ENCODE measurements at places on chromosomes 5 and 9. TPM values are rescaled to one million over a fixed set of nuclear protein-coding genes. Genes with fewer than 3 reads are reported as not detected.

GRCh38 chr5:125232779-125233230 is 486.4 kb upstream of the ZNF608 start:
- no peak for DNase-seq

DNA sequence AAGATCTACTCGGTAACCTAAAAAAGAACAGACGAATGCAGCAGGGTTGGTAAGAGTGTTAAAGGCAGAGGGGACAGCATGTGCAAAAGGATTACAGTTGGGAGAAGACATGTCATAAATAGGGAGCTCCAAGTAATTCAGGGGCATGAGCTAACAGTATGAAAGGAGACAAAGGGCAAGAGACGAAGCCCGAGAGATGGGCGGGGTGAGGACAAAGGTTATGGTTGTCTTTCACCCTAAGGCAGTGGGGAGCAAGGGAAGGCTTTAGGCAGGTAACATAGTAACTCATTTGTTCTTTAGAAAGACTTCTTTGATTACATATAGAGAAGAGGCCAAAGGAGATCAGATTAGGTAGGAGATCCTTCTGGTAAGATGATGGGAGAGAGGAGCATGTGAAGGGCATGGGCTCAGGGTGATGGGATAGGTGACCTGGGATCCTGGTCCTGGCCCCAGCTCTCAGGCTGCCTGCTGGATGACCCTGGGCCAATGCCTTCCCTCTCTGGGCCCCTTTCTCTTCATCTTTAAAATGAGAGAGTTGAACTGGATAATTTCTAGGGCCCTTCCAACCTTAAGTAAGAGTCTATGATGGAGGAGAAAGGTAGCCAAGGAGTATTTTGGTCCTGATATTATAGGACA is 19.5 kb downstream of the MORN5 start:
- no peak for DNase-seq

DNA sequence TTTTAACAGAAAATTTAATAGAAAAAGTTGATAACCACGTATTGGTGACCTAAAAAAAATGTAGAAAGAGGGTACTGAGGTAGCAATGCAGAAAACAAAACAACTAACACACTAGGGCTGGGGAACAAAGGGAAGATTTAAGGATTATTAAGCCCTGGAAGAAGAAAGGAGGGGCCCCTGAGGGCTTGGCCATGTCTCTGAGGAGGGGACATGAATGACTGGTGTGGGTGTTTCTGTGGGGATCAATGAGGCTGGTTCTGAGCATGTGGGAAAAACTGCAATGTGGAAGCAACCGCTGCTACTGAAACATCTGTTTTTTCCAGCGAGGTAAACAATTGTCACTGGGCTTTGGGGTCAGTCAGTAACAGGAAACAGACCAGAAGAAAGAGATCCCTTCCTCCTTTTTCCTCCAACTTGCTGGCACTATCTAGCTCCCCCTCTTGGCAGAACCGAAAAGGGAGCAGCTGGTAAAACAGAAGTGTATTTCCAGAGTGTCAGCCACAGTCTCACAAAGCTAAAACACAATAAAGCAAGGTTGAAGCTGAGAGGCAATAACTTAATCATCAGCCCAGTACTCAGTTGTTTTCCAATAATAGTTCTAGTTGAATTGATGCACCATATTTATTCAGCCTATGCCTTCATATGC is 48.3 kb downstream of the ATPSCKMT start:
- DNase-seq: no peak

DNA sequence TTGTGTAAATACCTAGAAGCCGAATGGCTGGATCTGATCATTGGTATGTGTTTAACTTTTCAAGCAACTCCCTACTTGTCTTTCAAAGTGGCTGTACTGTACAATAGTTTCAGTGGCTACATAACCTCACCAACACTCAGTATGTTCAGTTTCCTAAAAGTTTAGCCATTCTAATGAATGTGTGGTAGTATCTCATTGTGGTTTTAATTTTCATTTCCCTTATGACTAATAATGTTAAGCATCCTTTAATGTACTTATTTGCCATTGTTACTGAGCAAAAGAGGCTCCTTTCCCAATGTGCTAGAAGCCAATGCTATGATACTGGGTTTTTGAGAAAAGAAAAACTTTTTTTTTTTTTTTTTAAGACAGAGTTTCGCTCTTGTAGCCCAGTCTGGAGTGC is 27.8 kb upstream of the ALDOB start:
- DNase-seq: no peak

- DNase-seq: no peak
These were observed 72.5 kb downstream of the PHF2 start for GRCh38 chr9:93648836-93649235.

Gene SPATA31A3
- not detected for total RNA-seq

Gene C5
- total RNA-seq: 2.9 TPM

DNA sequence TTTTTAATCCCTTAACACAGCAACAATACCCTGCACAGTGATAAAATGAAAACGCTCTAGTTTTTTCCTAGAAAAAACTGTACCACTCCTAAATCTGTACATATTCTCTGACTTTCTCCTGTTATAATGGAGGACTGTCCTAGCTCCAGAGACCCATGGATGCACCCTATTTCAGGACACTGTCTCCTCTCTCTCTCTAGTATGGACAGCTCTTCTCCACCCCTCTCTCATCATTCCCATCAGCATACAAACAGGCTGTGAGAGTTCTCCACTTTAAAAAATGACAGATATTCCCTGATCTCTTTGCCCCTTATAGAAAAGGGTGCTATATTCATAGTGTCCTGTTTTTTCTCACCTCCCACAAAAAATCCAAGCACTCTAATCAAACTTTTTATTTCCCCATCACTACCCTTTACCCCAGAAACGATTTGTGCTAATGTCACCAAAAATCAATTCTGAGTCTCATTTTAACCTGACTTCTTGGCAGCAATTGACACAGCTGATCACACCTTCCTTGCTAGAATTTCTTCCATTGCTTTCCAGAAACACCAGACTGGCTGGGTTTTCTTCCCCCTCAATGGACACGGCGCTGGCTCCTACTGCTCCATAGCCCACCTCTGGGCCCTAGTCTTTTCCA is 20.7 kb downstream of the ZNF608 start:
- no peak for DNase-seq

- no peak for DNase-seq
These were observed 65.2 kb upstream of the RNU6ATAC start for GRCh38 chr9:134229466-134230091.

DNA sequence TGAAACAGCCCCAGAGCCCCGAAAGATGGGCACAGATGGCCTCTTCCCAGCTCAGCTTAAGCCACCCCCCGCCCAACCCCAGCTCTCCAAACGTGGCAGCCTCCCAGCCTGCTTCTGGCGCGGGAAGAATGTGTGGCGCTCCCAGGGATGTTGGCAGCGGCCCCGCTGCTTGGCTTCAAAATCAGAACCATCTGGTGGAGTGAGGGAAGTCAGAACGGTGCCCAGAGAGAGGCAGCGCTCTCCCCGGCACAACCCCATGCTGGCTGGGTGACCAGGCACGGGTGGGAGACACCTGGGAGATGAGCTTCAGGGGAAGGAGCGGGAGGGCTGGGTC is 72.7 kb upstream of the ORM1 start:
- DNase-seq: no peak

DNA sequence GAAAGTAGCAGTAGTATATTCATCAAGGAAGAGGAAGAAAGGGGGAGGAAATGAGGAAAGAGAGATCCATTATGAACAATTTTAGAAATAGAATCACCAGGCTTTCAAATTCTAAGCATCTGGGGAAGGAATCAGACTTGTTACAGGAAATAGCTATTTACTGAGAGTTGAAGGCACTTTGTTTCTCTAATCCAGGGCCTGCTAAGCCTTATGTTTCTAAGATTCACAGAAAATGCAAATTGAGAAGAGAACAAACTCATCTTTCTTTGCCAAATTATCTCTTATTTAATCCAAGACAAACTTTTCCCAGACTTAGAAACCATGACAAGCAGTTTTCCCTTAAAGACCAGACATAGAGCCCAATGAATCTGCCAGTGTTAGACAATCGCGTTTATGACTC is 528.0 kb upstream of the NMUR2 start:
- DNase-seq: no peak

DNA sequence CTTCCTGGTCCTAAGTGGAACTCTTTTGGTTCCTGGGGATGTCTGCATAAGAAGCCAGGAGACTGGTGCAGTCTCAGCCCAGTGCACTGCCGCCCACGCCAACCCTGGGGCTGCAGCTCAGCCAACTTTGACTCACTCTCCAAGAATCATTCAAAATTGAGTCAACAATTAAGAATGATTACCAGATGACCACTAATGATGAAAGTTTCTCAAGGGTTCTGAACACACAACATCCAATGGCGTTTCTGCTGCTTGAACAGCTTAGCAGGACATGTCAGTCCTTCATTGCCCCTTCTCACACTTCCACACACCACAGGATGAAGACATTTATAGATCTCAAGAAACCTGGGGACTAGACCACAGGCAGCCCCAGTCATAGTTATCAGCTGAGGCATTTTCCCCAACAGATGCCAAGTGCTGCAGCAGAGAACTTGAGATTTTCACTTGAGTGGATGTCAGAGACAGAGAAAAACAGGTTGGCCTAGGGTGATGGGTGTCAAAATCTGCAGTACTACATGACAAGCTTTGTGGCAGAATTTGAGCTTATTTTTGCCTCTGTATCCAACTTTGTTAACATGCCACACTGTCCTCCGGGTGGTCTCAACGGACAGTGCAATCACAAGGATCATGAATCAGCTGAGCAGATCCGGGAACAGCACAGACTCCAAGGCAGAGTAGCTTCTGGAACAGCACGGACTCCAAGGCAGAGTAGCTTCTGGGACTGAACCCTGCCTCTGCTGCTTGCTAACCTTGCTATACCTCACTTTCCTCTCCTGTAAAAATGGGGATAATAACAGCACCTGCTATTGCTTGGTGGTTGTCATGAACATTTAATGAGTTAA is 356.1 kb downstream of the SPOCK1 start:
- DNase-seq: peak; percentile 28

Gene SPINK4
- total RNA-seq: 12.0 TPM

- peak; percentile 70 for DNase-seq
These were observed 837 bp downstream of the UIMC1 start for GRCh38 chr5:177005619-177006264.

- no peak for DNase-seq
These were observed 157.2 kb upstream of the ISL1 start for GRCh38 chr5:51225789-51226742.

Gene ST8SIA4
- total RNA-seq: 7.8 TPM

DNA sequence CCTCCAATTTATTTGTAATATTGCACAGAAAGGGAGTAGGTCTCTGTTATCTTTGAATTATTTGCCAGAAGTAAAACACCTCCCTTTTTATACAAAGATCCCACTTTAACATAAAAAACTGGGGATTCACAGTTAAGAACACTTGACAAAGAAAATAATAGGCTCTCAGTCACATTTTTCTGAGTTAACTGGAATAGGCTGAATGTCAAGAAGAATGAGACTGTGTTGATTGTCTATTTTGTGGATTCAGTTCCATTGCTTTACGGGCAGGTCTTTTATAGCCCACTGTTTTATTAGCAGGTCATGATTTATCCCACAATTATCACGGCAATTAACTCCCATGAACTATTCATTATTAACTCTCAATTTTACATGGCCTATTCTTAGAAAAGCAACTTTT is 427.4 kb downstream of the CTNND2 start:
- no peak for DNase-seq

- DNase-seq: no peak
These were observed 96.1 kb upstream of the APC start for GRCh38 chr5:112641515-112642110.

- DNase-seq: peak; percentile 11
These were observed 1.8 kb downstream of the OLFML2A start for GRCh38 chr9:124778575-124779367.

Gene GLRA1
- 2.7 TPM for total RNA-seq

Gene CXCL14
- total RNA-seq: 3.1 TPM

- no peak for DNase-seq
These were observed 65.0 kb downstream of the CEMIP2 start for GRCh38 chr9:71703172-71703872.

DNA sequence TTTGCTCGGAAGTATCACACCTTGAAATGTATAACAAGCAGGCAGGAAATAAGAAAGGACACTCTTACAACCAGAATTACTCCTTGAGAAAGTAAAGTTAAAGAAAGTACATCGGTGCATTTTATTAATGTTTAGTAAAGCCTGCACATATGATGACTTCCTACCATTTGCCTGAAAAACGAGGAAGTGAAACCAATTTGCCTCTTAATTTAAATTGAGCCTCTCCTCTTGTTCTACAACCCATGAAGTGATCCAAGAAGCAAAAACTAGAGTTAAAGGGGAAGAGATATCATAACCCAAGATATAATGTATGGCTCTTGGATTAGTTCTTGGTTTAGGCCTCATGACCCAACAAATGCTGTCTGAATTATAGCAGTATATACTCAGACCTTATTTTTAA is 95.6 kb downstream of the GNAQ start:
- no peak for DNase-seq

DNA sequence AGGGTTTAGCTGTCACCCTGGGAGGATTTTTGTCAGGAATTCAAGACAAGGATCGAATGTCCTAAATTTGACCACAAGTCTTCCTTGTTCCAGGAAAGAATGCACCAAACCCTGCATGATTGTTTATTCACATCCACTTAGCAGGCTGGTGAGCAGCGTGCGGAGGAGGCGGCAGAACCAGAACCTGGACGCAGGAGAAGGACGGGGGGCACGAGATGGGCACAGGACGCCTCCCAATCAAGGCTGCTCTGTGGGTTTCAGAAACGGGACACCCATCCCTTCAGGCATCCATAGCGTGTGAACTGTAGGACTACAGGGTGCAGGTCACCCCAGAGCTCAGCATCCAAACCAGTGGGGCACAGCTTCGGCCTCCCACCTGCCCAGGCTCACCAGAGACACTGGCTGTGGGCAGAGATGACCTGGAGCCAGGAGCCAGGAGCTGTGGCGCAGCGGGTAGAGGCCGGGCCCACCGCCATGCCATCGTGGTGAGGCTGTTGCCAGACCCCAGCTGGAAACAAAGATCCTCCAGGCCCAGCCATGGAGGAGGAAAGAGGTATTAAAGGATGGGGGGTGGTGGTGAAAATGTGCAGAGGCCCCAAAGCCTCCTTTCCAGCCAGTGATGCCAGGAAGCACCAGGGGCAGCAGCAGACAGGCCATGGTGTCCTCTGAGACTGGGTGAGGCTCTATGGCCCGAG is 32.3 kb upstream of the ADAMTS2 start:
- DNase-seq: no peak

DNA sequence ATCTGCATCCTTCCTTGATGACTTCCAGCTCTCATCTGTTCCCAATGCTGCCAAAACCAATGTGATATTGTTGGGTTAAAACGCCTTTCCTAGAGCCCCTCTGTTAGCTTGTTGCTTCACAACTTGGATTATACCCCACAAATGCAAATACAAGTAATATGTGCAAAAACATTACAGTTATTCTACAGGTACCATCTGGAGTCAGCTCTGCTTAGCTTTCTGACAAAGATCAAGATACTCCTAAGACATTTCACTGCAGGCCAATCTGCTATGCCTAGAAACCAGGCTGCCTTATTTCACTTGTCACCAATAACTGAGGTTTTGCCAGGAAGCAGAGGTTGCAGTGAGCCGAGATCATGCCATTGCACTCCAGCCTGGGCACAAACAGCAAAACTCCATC is 36.9 kb upstream of the ACO1 start:
- DNase-seq: no peak

- DNase-seq: no peak
These were observed 269.9 kb downstream of the MEF2C start for GRCh38 chr5:88613051-88613450.

Gene IFNB1
- total RNA-seq: not detected

Gene TRIM52
- 9.4 TPM for total RNA-seq

GRCh38 chr9:81844131-81844567 is 84.1 kb upstream of the SPATA31D4 start:
- no peak for DNase-seq

Data from adrenal gland (tissue), 19 donors.